ENCODE measurements at places on chromosomes 2 and 18.

- DNase-seq, result no peak
These were observed 76.3 kb upstream of the WDSUB1 start for GRCh38 chr2:159362816-159363251.

DNA sequence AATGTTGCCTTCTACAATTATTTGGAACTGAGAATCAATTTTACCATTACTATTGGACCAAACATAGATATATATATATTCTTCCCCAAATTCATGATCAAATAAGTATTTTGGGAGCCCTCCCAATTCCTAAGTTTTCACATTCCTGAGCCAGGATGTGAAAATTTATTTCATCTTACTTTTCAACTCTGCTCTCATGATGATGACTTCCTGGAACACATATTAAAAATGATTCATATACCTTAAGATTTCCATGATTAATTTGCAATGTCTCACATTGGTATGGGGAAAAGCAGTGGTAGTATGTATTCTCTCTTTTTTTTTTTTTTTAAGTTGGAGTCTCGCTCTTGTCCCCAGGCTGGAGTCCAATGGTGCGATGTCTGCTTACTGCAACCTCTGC is 596.1 kb upstream of the ZEB2 start:
- no peak for DNase-seq

- DNase-seq, result no peak
These were observed 927.9 kb upstream of the ACVR2A start for GRCh38 chr2:146916914-146917313.

GRCh38 chr2:96527286-96528005 is 9.1 kb upstream of the ARID5A start:
- DNase-seq, result peak; percentile 48

DNA sequence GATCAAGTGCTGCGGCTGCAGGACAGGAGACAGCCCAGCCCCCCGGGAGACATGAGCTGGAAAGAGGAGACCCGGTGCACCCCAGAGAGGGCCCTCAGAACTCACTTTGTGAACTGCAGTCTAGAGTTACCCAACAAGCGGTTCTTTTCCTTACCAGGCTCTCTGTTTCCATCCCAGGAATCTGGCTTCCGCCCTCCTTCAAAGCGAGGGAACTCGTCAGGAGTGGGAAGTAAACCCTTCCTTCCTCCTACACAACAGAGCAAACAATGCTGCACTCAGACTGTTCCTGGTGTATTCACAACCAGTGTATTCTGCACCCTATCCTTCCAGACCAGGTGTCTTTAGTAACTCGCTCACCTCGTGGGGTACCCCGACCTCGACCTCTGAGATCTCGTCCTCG is 8.0 kb downstream of the SFT2D3 start:
- DNase-seq, result no peak

DNA sequence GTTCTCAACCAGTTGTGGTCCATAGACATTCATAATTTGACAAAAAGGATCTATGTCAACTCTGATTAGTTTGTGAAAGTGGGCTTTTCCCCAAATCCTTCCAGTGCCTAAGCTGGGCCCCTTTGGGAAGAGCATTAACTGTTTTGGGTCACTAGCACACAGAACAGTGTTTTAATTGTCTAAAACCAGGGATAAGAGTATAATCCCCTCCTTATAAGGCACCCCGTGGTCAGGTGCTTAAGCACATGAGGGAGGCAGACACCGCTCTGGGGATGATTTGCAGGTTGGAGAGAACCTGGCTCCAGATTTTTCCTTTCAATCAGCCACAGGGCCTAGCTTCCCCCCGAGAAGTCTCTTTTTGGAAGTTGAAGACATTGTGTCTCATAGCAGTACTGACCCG is 53.6 kb upstream of the RFX8 start:
- no peak for DNase-seq

DNA sequence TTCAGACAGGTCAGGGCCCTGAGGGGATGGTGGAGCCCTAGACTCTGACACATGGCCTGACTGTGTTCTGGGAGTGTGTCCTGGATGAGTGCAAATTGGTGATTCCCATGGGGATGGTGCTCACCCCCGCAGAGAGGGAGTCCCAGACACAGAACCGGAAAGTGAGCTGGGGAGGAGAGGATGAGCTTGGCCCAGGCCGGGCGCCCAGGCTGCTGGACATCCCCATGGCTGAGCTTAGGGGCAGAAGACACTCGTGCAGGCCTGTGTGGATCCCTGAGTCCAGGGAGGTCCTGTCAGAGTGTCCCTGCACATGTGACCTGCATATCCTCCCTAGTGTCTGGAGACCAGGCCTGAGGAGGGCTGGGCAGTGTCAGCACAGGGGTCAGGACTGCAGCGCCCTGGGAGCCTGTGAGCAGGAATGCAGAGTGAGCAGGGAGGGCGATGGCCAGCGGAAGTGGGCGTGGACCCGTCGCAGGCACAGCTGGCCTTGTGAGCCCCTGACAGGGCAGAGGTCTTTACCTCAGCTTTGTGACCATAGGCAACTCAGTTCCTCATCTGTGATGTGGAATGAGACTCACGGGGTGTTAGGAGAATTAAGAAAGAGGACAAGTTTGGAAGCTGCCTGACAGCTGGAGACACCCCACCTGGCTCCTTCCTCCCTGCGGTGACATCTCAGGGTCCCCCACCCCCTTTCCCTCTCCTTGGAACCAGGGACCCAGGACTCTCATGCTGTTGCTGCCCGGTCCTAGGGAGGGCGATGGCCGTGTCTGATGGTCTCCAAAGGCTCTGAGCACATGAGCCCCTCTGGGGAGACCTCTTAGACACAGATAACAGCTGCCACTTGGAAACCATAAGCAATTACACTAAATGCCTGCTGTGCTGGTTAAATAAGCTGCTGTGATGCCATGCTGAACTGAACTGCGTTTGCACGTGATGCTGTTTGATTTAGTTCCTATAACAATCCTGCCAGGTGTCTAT is 62.6 kb upstream of the HS6ST1 start:
- no peak for DNase-seq

DNA sequence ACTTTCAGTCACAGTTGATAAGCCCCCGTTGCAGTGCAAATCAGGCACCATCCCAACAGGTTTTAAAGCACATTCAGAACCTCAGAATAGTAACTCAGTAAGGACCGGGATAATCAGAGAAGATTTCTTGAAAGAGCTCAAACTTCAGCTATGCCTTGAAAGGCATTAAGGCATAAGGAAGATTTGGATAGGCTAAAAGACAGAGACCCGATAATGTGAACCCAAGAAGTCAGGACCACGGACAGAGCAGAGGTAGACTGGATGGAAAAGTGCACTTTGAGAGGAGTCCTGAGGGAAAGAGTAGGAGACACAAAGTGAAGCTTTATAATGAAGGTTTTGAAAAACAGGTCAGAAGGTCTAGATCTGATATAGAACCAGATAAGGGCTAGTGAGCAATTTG is 36.9 kb upstream of the KLF7 start:
- DNase-seq, result no peak

- peak; percentile 73 for DNase-seq
These were observed at the start of the genes KATNAL2 and PIAS2 for GRCh38 chr18:46917108-46917802. KATNAL2 (plus strand) TSS chr18:46917602; CDS start chr18:46946873, 29,271 bp downstream. PIAS2 (minus strand) TSS chr18:46917507; CDS start chr18:46917345, 162 bp downstream.

DNA sequence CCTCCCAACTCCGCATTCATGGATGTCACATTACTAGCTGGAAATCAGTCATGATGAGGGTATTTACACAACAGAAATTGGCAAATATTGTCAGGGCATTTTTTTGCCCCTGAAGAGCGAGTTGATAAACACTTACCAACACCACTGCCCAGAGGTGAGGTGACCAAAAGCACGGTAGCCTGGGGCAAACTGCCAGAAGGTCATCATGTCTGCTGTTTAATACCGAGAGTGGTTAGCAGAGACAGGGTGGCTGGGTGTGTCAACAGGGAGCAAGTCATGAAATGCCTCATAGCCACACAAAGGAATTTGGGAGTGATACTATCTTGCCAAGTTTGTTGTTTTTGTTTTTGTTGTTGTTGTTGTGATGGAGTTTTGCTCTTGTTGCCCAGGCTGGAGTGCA is 37.0 kb upstream of the EPC2 start:
- DNase-seq, result no peak
